Lung microvascular endothelial cell (primary cell): ENCODE measurements at places on chromosomes 16 and 17.

DNA sequence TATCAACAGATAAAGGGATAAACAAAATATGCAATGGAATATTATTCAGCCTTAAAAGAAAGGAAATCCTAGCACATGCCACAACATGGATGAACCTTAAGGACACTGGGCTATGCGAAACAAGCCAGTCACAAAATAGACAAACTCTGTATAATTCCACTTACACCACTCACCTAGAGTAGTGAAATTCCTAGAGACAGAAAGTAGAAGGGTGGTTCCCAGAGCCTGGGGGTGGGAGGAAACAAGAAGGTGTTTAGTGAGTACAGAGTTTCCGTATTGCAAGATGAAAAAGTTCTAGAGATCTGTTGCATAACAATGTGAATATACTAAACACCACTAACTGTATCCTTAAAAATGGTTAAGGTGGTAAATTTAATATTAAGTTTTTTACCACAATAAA is 10.0 kb downstream of the SPOP start:
- no peak for DNase-seq

- DNase-seq: no peak
Measured at GRCh38 chr17:73471924-73472323, 160.1 kb upstream of the CDC42EP4 start.

DNA sequence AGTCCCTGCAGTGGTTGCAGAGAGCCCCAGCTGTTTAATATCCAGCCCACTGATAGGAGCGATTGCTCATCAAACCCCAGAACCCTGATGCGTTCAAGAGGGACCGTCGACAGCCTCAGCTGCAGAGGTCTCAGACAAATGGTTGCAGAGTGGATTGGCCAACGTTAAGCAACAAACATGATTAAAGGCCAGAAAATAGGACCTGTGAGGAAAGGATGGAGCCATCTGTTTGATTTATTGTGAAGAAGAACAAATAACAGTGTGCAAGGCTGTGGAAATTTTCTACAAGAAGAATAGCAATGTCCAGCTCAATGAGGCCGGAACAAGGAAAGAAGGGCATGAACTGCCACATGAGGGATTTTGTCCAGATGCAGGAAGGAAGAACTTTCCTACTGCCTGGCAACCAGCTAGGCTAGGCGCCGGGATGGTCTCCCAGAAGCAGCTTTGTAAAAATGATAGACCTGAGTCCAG is 138.4 kb upstream of the DNAH9 start:
- no peak for DNase-seq

- no peak for DNase-seq
Measured at GRCh38 chr17:9032151-9032550, 10.8 kb downstream of the NTN1 start.

GRCh38 chr17:20172376-20172775 is 163.2 kb downstream of the SPECC1 start:
- no peak for DNase-seq

DNA sequence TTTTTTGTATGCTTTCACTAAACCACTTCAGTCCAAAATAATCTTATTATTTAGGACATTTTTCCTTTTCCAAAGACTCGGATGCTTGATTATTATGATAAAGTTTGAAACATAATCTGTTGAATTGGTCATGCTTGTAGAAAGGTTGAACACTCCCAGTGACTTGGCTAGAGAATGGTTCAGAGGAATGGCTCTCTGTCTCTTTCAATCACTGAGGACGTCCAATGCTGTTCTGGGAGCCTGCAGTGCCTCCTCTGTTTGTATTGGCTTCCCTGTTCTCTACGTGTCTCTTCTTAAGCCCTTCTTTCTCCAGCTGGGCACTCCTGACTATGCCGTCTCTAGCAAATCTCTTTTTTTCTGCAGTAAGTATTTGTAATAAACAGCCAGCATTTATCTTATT is 369.0 kb upstream of the DYNLRB2 start:
- no peak for DNase-seq

DNA sequence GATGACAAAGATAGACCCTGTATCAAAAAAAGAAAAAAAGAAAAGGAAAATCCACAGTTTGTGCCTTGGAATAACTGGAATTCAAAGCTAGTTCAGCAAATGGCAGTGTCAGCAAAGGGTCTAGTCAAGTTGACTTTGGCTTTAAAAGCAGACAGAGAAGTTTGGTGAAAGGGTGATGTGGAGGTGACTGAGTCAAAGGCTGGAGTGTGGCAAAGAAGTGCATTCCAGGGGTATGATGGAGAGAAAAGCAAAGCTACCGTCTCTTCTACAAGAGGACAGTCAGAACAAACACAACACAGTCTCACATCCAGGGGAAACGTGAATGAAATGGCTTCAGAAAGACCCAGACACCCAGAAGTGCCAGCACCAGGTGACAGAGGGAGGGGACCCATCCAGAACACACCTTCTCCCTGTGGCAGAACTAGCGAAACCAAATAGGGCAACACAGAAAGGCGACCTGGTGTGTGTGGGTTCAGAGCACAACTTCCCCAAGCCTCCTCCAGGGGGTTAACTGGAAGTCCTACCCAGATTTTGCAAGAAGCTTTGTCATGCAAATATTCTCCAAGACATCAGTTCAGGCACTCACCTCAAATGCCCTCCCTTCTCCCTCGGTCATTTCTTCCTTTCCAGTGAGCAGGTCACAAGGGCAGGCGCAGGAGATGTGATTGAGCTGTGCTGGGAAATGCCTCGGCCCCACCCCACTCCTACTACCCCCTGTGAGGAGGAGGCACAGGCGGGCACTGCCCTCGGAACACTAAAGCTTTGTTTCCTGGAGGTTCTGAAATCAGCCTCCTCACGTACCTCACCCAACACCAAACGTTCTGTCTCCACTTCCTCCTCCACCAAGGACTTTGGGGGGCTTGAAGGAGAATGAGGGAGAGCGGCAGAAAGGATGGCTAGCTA is 481.9 kb downstream of the SOX9 start:
- DNase-seq: no peak

DNA sequence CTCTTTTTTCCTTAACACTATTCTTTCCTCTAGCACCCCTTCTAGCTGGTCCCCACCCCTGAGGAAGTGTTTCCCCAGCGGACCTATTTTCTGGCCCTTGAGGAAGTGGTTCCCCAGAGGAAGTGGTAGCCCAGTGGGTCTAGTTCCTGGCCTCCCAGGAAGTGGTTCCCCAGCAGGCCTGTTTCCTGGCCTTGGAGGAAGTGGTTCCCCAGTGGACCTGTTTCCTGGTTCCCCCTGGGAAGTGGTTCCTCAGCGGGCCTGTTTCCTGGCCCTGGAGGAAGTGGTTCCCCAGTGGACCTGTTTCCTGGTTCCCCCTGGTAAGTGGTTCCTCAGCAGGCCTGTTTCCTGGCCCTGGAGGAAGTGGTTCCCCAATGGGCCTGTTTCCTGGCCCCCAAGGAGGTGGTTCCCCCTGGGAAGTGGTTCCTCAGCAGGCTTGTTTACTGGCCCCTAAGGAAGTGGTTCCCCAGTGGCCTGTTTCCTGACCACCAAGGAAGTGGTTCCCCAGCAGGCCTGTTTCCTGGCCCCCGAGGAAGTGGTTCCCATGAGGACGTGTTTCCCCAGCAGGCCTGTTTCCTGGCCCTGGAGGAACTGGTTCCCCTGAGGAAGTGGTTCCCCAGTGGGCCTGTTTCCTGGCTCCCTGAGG is 58.3 kb downstream of the NTN1 start:
- DNase-seq: no peak

DNA sequence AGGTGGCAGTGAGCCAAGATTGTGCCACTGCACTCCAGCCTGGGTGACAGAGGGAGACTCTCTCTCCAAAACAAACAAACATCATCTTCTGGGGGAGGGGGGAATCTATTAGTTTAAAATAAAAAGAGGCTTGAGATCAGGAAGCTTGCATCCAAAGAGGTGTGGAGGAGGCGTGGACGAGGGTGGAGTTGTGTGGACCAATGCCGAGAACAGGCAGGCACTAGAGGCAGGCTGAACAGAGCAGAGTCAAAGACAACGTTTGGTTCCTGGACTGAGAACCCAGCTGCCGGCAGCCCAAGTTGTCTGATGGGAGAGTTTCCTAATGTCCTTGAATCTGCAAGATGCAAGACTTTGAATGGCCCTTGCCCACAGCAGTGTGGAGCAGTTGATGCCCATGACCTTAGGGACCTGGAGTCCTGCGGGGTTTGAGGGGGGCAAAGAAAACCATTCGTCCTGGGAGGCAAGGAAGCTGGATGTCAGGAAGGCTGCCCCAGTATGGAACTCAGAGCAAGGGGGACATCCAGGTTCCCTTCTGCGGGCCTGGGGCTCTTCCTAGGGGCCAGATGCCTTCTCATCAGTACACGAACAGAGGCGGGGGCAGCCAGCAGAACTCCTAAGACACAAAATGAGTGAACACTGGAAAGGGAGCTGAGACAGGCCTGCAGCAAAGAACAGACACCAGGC is 9.2 kb downstream of the TBC1D16 start:
- no peak for DNase-seq
